ENCODE measurements at places on chromosomes 6 and 20. TPM values are rescaled to one million over a fixed set of nuclear protein-coding genes. Genes with fewer than 3 reads are reported as not detected.

- no peaks in the 10 kb centered on the region for H3K36me3 ChIP-seq
- no peak overlapping the region for H3K27ac ChIP-seq
- no peak for DNase-seq
- H3K4me3 ChIP-seq, result no peak overlapping the region
- H3K27me3 ChIP-seq, result no peaks in the 10 kb centered on the region
Observed at GRCh38 chr20:54017846-54018245, 52.5 kb downstream of the BCAS1 start.

GRCh38 chr6:80366051-80366450, 259.6 kb downstream of the BCKDHB start:
- H3K36me3 ChIP-seq, result no peaks in the 10 kb centered on the region
- H3K27ac ChIP-seq, result no peak overlapping the region
- H3K4me1 ChIP-seq, result no peaks in the 10 kb centered on the region

DNA sequence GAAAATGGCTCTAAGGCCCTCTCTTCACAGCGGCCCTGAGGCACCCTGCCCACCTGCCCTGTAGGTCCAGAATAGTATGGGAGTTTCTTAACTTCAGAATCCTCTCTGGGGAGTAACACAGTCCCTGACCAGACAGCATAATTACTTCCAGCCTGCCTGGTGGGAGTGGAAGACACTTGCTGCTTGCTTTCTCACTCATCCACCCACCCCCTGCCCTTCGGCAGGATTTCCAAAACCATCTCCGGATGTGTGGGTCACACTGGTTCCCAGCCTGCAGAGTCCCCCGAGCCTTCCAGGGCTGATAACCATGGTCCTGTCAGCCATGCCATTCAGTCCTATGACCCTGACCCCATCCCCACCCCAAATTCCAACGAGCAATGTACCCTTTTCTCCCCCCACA, 5.4 kb downstream of the SLC29A1 start:
- no peaks in the 10 kb centered on the region for H3K27me3 ChIP-seq
- no peaks in the 10 kb centered on the region for H3K36me3 ChIP-seq
- peaks cover 3% of the 10 kb centered on the region for H3K4me1 ChIP-seq
- H3K27ac ChIP-seq, result no peak overlapping the region
- no peak overlapping the region for H3K4me3 ChIP-seq
- DNase-seq, result no peak

RIPPLY2 gene
- total RNA-seq, result not detected

BMP7 gene
- 3.2 TPM for total RNA-seq

PNRC1 gene
- total RNA-seq, result 143 TPM
